ENCODE measurements at places on chromosomes 11 and 22.

- no peak for DNase-seq
Measured at GRCh38 chr11:8098361-8098760, 17.4 kb downstream of the TUB start.

DNA sequence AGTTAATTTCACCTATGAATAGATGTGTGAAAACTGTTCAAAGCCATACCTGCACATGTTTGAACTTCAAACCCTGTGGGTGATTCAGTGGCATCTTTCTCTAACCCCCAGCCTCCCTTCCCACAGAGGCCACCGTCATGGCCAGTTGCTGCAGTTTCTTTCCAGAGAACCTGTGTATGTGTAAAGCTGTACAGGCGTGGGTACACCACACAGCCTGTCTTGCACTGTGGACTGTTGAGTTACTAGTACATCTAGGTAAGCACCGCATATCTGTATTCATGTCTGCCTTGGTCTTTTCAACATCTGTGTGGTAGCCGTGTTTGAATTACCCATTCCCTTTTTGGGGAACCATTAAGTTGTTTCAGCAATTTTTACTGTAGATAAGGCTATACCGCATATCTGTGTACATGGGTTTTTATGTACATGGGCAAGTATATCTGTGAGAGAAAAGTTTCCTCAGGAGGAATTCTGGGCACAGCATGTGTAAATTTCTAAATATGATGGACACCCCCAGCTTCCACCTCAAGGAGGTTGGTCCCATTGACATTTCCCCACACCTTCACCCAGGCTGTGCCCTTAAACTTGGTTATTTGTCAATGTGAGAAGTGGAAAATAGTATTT is 13.9 kb downstream of the NEAT1 start:
- DNase-seq = no peak

DNA sequence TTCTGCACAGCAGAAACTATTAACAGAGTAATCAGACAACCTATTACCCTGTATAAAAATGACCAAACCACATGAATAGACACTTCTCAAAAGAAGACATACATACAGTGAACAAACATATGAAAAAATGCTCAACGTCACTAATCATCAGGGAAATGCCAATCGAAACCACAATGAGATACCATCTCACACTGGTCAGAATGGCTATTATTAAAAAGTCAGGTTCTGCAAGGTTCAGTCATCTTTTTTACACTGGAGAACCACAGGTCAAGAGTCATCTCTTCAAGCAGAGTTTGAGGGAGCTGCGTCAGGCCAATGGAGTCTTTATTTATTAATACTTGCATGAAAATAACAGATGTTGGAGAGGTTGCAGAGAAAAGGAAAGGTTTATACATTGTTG is 40.4 kb downstream of the RCN1 start:
- DNase-seq = no peak

DNA sequence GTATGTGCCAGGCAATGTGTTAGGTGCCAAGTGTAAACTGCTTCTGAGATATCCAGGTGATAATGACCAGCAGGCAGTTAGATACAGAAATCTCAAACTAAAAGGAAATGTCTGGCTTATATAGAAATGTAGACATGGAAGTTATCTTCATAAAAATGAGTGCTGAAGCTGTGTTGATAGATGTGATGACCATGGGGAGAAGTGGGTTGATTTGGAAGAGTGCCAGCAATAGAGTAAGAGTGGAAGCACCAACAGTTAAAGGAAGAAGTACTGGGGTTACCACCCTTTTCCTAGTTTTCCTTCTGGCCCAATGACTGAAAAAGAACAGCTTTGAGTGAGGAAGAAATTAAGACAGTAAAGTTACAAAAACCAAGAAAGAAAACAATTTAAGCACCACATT is 68.5 kb downstream of the C2CD3 start:
- no peak for DNase-seq

- DNase-seq = no peak
Measured at GRCh38 chr11:99418927-99419720, 398.4 kb downstream of the CNTN5 start.

DNA sequence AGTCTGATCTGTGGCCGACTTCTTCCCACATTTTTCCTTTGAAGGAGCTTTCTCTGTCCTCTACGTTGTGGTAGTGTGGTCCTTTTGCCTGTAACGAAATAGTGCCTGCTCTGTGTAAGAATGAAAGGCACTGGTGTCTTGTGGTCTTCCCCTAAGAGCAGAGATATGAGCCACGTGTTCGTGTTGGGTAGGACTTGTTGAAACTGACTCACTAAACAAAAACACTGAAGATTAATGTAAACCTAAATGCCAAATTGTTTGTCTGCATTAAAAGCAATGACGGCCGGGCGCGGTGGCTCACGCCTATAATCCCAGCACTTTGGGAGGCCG is 10.1 kb upstream of the RPS3 start:
- DNase-seq = no peak

DNA sequence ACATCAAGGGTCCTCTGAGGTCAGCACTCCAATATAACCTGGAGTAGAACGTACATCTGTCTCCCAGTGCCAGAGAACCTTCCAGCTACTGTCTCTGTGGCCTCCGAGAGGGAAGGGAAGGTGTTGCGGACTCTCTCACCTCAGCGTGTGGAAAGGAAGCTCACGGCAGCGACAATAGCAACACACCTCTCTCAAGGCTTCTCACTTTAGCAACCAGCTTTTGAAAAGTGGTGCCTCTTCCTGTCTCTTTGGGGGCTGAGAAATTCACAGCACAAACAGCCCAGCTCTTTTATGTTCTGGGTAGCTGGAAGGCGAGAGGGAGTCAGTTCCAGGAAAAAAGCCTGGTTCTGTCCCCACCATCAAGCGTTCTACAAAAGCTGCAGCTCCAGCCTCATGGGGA is 156.9 kb upstream of the TBCEL start:
- no peak for DNase-seq

DNA sequence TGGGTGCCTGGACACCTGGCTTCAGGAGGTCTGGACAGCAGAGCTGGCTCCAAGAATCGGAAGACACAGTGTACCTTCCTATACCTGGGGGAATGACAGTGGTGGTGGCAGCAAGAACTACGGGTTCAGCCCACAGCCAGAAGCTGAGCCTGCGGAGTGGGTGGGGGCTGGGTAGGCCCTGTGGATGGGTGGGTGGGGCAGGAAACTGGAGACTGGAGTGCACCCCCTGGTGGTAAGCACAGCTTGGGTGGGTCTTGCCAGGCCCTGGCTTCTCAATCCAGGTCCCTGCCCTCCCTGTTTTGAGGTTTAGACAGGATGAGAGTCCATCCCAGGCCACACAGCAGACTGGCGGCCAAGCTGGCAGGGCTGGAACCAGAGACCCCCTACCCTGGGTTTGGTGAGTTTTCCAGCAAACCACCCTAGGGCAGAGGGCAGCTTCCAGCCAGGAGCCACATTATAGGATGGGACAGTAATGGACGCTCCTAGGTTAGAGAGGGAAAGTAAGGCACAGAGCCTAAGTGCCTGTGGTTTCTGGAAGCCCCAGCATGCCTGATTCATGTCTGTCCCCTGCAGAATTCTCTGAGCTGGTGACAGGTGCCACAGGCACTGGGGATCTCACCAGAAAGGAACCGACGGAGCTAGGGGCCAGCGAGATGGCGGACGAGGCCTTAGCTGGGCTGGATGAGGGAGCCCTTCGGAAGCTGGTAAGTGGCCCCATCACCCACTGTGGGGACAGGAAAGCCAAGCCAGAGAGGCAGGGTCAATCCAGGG is 1.7 kb downstream of the SMTN start:
- DNase-seq = peak; percentile 65

DNA sequence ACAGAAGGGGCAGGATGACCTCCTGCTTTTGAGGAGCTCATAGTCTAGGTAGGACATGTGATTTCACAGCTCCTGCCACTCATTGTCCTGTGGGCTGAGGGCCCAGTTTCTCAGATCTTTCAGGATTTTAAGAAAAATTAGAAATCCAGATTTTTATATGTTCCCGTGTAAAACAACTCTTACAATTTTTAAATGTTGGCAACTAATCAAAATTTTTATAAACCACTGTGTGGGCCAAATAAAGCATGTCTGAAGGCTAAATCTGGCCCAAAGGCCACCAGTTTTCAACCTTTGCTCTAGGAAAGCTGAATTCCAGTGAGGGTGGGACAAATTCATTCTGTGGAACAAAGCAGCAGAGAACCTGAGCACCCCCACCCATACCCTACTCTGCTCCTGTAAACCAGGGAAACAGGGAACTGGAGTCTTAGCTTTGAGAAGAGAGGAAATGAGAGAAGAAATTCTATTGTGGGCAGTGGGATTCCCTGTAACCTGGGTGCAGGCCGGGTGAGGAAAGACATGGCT is 20.6 kb downstream of the LRRC32 start:
- DNase-seq = no peak

DNA sequence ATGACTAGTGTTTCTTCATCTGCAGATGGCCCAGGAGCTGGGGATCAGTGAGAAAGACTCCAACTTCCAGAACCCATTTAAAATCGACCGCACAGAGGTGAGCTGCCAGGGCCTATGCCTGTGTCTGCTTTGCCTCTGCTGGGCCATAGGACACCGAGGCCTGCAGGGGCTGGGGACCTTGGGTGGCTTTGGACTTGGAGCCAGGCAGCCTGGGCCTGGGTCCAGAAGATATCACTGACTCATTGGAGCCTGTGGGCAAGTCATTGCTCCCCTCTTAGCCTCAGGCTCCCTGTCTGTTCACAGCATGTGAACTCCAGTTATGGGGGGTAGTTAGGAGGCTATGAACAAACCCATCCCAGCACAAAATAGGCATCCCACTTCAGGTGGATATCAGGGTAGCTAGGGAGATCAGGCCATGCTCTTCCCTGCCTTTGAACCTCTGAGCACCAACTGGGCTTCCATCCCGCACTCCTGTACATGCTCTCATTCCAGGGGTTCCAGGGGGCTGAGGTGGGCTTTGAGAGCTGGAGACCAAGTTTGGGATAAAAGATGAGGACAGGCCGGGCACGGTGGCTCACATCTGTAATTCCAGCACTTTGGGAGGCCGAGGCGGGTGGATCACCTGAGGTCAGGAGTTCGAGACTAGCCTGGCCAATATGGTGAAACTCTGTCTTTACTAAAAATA is 13.4 kb downstream of the CCDC134 start:
- no peak for DNase-seq

DNA sequence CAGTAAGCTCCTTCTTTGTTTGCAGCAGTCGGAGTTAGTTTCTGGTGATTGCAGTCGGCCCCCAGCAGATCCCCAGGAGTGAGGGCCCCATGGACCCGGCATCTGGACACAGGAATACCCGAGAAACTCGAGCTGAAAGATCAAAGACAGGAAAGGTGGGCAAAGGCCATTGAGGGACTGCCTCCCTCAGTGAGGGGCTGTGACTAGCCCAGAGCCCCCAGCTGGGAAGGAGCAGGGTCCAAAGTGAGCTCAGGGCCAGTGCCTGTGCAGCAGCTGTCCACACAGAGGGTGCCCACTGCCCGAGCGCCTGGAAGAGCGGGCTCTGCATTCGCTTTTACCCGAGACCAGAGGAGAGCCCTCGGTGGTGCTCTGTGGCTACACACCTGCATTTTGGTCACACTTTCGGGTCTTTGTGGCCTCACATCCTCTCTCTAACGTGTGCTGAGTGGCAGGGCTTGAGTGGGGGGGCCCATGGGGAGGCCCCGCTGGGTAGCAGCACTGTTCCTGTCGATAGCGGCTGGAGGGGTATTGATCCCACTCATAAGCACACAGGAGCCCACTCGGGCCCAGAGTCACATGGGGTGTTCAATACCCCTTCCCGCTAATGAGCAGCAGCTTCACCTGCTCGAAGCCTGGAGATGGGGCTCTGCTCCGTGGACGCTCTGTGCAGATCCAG is 532.9 kb downstream of the TBC1D22A start:
- no peak for DNase-seq

DNA sequence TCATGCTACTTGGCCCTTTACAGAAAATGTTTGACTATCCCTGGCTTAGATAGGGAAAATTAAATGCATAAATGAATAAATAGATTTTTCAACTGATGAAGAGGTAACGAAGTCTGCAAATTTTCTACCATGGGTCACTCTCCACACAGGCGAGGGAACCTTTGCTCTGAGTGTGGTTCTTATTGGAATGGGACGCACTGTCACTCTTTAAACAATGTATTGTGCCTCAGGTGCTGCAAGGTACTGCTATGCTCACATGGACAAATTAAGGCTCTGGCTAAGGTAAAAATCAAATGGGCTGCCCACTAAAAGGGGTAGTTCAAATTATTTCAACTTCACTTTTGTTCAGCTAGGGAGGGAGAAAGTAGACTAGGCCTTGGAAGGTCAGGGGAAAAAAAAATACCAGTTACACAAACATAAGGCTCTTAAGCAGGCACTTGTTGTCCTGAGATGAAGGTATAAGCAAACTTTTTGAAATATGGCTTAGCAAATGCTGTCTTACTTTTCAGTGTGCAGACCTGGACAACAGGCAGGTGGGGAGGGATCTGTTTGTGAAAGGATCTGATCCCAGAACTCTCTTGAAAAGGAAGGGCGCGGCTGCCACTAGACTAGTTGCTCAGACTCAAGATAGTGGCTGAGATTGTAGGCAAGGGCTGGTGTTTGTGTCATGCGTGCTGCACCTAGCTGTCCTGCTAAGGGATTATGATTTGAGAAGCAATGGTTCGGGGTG is 99.5 kb downstream of the ADAMTS15 start:
- DNase-seq = no peak

GRCh38 chr11:2877474-2877873 is 8.1 kb downstream of the CDKN1C start:
- no peak for DNase-seq

DNA sequence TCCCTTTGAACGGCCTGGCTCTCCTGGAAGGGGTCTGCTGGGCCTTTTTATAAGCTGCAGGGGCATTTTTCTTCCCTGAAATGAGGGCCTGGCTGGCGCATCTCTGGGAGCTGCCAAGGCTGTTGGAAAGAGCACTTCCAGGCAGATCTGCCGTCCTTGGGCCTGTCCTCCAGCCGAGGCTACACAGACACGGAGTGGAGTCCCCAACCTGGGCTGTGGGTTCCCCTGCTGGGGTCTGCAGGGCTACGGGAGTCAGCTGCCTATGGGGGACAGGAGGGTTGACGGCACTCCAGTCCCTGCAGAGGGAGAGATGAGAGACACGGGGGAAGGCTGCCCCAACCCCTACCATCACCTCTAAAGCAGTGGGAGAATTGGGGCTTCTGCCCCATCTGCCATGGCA is 606.6 kb downstream of the TBC1D22A start:
- DNase-seq = no peak

- DNase-seq = no peak
Measured at GRCh38 chr11:64614917-64615316, 23.9 kb downstream of the SLC22A12 start.

GRCh38 chr11:118239509-118240205 is 12.5 kb downstream of the MPZL3 start:
- DNase-seq = no peak

DNA sequence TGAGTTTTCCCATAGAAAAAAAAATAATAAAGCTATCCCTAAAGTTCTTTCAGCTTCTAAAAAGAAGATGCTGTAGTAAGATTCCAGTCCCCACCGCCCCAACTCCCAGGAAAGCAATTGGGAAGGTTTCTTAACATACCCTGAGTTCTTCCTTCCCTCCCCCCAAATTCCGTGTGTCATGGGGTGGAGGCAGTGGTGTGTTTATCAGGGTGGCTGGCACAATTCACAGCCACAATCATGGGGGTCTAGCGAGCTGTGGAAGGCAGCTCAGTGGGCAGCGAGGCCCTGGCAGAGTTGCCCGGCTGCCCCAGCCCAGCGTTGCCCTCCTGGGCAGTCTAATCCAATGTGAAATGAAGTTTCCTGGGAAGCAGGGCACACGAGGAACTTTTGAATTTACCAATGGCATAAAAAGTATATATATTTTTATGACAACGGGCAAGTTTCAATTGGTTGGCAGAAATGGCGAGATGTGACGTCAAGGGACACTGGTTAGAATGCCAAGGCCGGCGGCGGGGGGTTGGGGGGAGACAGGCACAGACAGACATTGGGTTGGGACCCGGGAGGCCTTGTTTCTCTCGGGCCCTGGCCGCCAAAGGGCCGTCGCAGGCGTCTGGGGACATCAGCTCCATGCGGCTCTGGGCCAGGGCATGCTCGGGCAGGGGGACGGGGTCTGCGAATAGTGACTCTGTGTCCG is 80.7 kb upstream of the PPARA start:
- DNase-seq = no peak

Measured in stimulated activated CD8-positive, alpha-beta memory T cell treated with anti-CD3 and anti-CD28 coated beads, Interleukin-15, amount 100 ng/mL, for 48 hours (primary cell).